Stimulated activated CD4-positive, alpha-beta T cell treated with anti-CD3 and anti-CD28 coated beads, Interleukin-1b, Interleukin-23, amount 100 ng/mL, for 1 hour (primary cell): ENCODE measurements at places on chromosomes 2 and 18.

GRCh38 chr2:6212491-6212890, 520.3 kb downstream of the SOX11 start:
- no peak for DNase-seq

DNA sequence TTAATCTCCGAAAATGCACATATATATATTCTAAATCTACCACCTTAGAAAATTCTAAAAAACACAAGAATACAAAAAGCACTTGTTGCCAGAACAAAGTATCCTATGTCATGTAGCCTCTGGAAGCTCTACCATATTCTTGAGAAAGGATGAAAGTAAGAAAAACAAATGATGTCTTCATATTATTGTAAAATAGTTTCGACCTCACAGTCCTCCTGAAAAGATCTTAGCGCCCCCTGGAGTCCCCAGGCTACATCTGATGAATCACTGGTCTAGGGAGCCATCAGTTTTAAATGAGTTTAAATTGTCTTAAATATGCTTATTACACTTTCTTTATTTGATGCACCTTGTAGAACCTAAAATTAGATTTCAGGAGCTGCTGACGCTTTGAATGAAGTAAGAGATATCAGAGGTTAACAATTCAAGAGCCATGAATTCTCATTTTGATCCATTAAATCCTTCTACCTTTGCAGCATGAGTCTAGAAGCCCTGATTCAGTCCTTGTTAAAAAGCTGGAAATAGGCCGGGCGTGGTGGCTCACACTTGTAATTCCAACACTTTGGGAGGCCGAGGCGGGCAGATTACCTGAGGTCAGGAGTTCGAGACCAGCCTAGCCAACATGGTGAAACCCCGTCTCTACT, 138.8 kb downstream of the MCFD2 start:
- DNase-seq = peak; percentile 3

DNA sequence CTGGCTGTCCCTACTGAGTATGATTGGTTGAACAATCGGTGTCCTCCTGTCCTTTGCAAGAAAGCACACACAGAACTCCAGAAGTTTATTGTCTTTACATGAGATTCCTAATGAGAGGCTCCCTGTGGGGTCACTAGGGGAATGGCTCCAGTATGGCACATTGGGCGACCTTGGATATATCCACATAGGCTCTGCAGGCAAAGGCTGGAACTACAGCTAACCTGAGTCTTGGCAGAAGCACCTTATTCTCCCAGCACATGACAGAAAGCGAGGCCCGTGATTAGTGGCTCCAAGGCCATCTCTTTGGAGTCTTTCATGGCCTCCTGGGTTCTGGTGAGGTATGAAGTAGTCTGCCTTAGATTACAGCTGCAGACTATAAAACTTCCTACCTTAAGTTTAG, 49.0 kb downstream of the ZDBF2 start:
- DNase-seq = no peak

DNA sequence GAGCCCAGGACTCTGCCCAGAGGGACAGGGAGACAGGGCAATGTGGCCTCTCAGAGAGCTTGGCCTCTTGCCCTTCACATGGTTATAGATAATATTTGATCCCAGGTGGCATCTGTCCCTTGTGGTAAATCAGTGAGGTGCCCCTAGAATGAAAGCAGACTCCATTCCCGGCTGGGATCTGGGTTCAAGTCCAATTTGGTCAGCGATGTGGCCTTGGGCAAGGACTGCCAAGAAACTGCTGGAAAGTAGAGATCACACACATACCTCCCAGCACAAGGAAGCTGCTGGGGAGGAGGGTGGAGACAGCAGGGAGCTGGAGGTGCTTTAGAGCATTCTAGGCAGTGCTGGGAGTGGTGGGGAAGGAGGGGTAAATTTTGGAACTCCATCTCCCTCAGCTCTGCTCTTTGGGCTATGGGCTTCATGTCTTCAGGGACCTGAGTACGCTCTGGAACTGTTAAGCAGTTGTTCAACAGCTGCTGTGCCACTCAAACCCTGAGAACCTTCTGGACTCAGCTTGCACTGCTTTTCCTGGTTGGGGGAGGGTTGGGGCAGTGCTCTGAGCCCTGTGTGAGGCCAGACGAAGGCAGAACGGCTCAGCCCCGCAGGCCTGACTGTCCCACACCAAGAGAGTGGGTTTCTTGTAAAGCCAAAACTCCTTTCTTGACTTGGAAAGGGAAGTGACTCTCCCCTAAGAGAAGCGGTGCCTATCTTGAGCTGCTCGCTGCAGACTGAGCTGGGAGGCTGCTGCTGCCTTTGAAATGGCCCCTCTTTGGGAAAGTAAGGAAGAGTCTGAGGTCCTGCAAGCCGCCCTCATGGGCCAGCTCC, 23.0 kb downstream of the INPP5D start:
- no peak for DNase-seq

GRCh38 chr2:23219666-23220065, 165.3 kb upstream of the KLHL29 start:
- DNase-seq = no peak

- no peak for DNase-seq
Observed at GRCh38 chr2:45890819-45891218, 239.3 kb downstream of the PRKCE start.

- no peak for DNase-seq
Observed at GRCh38 chr2:187951470-187952218, 340.0 kb upstream of the GULP1 start.

DNA sequence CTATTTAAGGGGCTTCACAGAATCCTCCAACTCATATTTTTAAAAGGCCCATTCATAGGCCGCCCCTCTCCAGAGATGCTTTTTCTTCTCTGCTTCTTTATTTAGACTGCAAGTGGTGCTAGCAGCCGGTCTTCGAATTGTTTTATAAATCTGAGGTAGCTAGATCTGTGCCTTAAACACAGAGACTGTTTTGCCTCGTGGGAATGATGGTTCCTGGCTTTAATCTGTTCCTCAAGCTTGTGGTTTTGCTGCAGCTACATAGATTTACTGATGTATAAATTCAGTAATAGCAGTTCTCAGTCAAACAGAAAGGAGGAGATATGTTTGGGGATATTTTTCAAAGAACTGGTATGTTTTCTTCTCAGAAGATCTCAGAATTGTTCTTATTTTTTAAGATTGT, 45.3 kb downstream of the TNFRSF11A start:
- DNase-seq = no peak

- no peak for DNase-seq
Observed at GRCh38 chr18:6757931-6758330, 28.4 kb downstream of the ARHGAP28 start.

DNA sequence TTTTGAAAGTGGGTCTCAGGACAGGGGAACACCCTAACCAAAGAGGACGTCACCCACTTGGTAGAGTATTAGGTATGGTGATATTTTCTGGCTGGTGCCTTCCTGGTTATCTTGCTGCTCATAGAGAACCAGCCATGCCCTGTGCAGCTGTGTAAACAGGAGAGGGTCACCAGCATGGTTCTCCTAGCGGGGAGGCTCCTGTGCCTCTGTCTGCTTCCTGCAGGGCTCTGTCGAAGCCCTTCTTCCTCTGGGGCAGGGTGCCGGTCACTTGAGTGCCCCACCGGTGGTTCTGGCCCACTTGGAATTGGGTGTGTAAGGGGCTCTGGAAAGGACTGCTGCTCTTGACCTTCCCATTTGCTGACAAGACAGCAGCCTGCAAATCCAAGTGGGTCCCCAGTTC, 131.6 kb upstream of the MSH6 start:
- DNase-seq = no peak

GRCh38 chr18:55079481-55080355, 120.5 kb upstream of the CCDC68 start:
- no peak for DNase-seq

GRCh38 chr2:118643294-118643693, 204.2 kb downstream of the EN1 start:
- no peak for DNase-seq
